Left ventricle myocardium inferior (tissue), 1 donor: ENCODE measurements at places on chromosomes 12 and 14. TPM values are rescaled to one million over a fixed set of nuclear protein-coding genes. Genes with fewer than 3 reads are reported as not detected.

- H3K27me3 ChIP-seq, result peaks cover 24% of the 10 kb centered on the region
- peak overlapping the region; percentile 79 for H3K27ac ChIP-seq
- no peak for DNase-seq
- no peaks in the 10 kb centered on the region for H3K36me3 ChIP-seq
These were observed 574 bp downstream of the PAWR start for GRCh38 chr12:79690142-79690637.

DNA sequence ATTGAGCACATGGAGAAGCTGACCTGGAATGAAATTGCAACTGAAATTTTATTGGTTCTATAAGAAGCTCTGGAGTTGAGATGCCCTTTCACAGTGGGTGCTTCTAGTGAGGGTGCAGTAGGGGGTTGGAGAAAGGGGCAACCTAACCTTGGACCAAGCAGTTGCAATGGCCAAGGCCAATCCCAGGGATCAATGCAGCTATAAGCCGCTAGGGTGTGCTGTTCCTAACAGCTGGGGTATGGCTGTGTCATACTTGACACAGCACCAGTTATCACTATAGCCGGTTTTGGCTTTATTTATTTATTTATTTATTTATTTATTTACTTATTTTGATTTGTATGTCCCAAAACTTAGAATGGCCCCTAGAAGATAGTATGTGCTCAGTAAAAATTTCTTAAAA, 505.9 kb downstream of the FLRT2 start:
- H3K36me3 ChIP-seq, result no peaks in the 10 kb centered on the region
- no peak overlapping the region for H3K4me3 ChIP-seq
- DNase-seq, result no peak
- H3K27me3 ChIP-seq, result no peaks in the 10 kb centered on the region
- H3K27ac ChIP-seq, result no peak overlapping the region

- no peaks in the 10 kb centered on the region for H3K27me3 ChIP-seq
- H3K4me1 ChIP-seq, result no peaks in the 10 kb centered on the region
- H3K4me3 ChIP-seq, result no peak overlapping the region
- DNase-seq, result no peak
- no peak overlapping the region for H3K27ac ChIP-seq
- H3K36me3 ChIP-seq, result no peaks in the 10 kb centered on the region
These were observed 17.9 kb downstream of the CIT start for GRCh38 chr12:119859241-119859640.

GRCh38 chr12:107119091-107119490, 25.7 kb upstream of the CRY1 start:
- no peaks in the 10 kb centered on the region for H3K4me1 ChIP-seq
- no peaks in the 10 kb centered on the region for H3K36me3 ChIP-seq
- no peak overlapping the region for H3K4me3 ChIP-seq
- no peak for DNase-seq
- peaks cover 44% of the 10 kb centered on the region for H3K27me3 ChIP-seq

- no peak overlapping the region for H3K27ac ChIP-seq
- no peak for DNase-seq
- H3K27me3 ChIP-seq, result no peaks in the 10 kb centered on the region
These were observed 13.0 kb upstream of the SLCO1B1 start for GRCh38 chr12:21117995-21118394.

- DNase-seq, result no peak
- no peak overlapping the region for H3K4me3 ChIP-seq
- H3K27ac ChIP-seq, result no peak overlapping the region
These were observed 59.3 kb downstream of the HEATR5A start for GRCh38 chr14:31360919-31361662.

Gene RD3L
- 30.7 TPM for total RNA-seq

DNA sequence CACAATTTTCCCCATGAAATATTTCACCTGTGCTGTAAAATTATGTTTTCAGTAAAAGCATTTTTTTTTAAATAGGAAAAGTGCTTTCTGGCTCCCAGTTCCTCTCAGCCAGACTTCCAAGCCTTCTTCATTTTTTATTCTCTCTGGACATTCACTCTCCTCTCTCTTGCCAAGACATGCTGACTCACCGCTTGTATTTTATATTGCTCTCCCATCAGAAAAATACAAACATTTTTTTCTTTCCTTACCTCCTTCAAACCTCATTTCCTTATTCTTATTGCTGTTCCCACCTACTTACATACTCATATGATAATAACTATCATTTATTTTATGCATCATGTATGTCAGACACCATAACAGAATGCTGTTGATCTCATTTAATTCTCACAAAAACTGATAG, 37.7 kb upstream of the ZNF641 start:
- H3K27ac ChIP-seq, result peak overlapping the region; percentile 29
- no peak for DNase-seq
- no peaks in the 10 kb centered on the region for H3K27me3 ChIP-seq
- H3K4me3 ChIP-seq, result no peak overlapping the region
- no peaks in the 10 kb centered on the region for H3K36me3 ChIP-seq
- peaks cover 29% of the 10 kb centered on the region for H3K4me1 ChIP-seq
